ENCODE measurements at places on chromosomes 7 and 10. TPM values are rescaled to one million over a fixed set of nuclear protein-coding genes. Genes with fewer than 3 reads are reported as not detected.
A peak's percentile ranks its signal among the peaks of the same experiment; 100 is the strongest.

DNA sequence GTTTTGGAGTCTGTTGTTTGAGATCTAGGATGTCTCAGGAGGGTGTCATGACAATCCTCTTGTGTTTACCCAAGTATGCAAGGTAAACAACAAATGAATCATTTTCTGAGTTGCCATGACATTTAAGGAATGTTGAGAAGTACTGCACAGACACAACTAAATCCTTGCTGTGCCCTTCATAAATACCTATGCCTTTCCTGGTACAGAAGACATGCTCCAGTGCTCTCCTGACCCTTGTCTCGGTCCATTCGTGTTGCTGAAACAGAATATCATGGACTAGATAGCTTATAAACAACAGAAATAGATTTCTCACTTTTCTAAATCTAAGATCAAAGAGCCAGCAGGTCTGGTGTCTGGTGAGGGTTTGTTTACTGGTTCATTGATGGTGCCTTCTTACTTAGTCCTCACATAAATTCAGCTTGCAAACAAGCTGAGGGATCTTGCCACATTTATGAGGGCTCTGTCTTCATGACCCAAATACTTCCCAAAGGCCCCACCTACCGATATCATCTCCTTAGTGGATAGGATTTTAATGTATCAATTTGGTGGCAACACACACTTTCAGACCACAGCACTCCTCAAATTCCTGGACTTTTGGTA, 341.8 kb upstream of the SEMA3A start:
- DNase-seq = no peak

- DNase-seq = no peak
These were observed 22.8 kb downstream of the SLC25A40 start for GRCh38 chr7:87853237-87853864.

- no peak for DNase-seq
These were observed 11.2 kb downstream of the MNX1 start for GRCh38 chr7:156998988-156999957.

DNA sequence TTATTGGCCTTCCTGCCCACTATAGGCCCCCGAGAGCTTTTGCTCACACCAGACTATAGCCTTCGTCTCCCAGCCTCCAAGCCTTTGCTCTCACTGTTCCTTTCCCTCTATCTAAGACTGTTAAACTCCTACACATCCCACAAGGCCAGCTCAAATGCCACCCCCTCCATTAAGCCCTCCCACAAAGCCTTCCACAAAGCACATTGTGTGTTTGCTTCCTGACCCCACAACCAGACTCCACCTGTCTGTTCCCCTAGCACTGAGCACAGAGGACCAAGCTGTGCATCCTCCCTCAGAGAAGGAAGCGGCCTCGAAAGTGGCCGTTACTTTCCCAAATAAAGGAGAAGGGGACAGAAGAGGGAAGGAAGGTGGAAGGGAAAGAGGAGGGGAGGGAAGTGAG, 1.3 kb downstream of the LOXL4 start:
- no peak for DNase-seq

- no peak for DNase-seq
These were observed 10.4 kb downstream of the SYPL1 start for GRCh38 chr7:106101726-106102125.

DNA sequence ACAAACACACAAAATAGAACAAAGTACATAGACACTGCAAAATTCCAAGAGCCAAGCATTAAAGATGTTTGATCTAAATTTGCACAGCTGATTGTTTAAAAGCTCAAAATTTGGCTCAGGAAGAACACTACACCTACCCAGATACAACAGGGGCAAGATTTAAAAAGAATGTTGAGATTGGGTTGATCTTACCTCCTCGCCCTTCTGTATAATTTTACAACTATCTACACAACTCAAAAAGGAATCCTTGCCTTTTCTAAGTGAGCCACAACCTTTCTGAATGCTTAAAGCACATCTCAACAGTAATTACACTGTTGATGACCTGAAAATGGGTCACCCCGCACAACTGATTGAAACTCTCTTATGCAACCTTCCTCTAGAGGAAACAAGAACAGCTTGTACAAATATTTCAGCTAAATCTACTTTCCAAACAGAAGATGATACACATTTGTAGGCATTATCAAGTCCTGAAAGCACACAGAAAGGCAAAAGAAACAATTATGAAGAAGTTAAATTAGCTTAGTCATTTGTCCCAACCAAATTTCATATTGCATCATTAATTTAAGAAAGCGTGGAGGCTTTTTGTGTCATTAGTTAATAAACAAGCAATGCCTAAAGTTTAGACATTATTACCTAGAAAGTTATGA, 75.5 kb downstream of the UBE2H start:
- no peak for DNase-seq

DNA sequence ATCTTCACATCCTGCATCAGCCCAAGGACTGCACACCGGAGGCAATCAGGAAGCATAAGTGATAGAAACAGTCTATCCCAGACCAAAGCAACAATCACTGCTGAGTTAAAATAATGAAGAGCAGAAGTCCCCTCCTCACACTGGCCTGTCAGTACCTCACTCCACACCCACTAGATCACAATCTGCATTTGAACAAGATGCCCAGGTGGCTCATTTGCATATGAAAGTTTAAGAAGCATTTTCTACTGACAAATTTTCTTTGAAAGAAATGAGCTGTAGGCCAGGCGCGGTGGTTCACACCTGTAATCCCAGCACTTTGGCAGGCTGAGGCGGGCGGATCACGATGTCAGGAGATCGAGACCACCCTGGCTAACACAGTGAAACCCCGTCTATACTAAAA, 77.4 kb downstream of the CUL2 start:
- no peak for DNase-seq

GRCh38 chr7:41257660-41258059, 445.2 kb downstream of the INHBA start:
- no peak for DNase-seq

GRCh38 chr10:104449391-104449790, 95.8 kb downstream of the CFAP58 start:
- DNase-seq = no peak

The AOC1 gene
- polyA plus RNA-seq = not detected

DNA sequence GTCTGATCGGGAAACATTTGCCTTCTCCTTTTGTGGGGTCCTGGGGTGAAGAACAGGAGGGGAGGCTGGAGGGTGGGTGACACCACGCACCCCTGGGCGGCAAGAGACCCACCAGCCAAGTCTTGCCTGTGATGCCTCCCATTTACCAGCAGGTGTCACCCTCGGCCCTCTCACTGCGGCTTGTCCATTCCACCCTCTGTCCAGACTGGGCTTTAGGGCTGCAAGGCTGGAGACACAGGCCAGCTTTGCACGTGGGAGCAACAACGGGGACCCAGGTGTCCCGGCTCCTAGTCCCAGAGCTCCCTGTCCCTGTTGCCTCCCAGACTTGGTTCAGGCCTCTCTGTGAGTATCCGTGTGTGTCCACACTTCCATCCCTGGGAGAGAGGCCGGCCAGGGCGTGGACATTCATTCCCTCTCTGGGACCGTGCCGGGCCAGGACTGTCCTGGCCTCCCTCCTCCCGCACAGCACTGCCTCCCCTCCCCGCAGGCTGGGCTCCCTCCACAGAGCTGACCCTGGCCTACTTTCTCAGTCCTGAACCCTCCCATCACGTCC, 36.2 kb upstream of the GTF2IRD1 start:
- DNase-seq = peak; percentile 68

DNA sequence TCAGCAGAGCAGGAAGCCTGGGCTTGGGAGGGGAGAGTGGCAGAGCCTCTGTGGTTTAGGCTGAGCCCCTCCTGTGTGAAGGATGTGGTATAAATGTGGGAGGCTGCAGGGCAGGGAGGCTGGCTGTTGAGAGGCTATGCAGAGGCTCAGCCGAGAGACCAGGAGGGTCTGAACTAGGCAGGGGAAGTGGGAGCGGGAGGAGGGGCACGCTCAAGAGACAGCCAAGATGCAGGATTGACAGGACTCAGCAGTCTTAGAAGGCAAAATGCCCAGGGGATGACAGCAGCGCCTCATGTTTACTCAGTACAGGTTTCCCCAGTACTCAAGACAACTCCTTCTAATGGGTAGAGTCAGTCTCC, 24.3 kb downstream of the BTBD16 start:
- no peak for DNase-seq

DNA sequence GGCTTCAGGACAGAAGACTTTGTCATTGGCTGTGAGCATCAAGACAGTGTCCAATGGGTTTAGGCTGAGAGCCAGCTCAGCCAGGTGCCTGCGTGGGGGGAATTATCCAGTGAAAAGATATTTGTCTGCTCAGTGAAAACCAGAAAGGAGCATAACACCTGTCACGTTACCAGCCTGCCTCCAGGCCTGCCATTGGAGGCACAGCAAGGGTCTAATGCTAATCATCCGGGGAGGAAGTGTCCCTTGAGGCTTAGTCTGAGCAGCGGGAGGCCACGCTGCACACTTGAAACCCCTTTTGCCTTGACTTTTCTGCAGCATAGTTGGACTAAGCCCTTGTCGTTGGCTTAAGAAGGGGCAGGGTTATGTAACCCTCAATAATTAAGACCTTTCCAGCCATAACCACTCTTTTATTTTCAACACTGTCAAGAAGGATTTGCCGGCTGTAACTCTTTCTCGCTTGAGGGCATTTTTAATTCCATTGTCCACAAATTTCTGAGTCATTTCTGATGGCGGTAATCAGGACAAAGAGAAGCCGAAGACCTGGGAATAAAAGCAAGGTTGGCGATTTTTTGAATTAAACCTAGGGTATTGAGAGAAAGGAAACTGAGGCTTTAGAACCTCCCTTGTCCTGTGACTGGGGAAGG, 639.6 kb upstream of the FOXK1 start:
- no peak for DNase-seq

GRCh38 chr7:4712281-4713182, 30.4 kb downstream of the FOXK1 start:
- no peak for DNase-seq

The ENKUR gene
- 0.05 TPM for polyA plus RNA-seq

The PLAU gene
- 3.8 TPM for polyA plus RNA-seq

DNA sequence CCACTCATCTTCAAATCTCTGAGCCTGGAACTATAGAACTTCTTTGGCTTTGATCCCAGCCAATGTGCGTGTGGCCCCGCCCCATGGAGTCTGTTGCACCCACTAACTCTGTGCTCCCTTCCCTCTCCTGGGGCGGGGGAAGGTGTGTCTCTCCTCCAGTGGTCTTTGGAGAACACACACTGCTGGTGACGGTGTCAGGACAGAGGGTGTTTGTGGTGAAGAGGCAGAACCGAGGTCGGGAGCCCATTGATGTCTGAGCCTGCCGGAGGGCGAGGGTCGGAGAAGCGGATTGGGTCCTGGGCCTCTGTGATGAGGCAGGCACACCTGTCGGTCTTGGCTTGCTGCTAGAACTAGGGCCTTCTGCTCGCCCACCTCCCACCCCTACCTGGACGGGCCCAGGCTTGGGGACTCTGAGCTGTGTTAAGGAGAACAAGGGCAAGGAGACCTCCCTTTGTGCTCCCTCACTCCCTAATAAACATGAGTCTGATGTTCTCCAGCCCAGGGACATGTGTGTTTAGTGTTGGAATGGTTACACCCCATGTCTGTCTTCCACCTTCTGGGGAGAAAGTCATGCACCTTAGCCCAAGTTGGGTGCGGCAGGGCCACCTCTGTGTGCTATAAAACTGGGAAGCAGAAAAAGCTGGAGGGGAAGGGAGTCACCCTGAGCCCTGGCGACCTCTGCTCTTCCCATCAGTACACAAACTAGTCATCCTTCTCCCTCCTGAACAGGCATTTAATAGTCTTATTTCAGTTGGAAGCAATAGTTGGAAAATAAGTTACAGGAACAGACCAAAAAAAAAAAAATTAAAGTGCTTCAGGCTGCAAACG, 4.6 kb downstream of the TRAPPC14 start:
- no peak for DNase-seq

DNA sequence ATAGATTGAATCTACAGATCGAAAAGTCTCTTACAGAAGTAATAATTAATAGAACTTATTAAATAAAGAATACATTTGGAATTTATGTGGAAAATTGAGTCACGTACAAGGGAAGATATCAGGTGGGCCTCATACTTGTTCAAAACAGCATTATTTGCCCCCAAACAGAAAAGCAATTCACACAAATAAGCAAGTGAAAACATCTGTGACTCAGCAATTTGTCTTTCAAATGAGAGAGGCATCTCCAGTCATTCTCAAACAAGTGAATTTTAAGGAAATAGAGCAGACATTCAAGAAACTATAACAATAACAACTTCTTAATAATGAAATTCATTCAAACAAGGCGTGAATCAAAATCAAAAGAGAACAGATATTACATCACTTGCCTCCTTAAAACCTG, 50.1 kb downstream of the SEMA3A start:
- DNase-seq = no peak

- no peak for DNase-seq
These were observed 63.1 kb downstream of the PRR15 start for GRCh38 chr7:29626730-29627129.

The CPVL gene
- 1.6 TPM for polyA plus RNA-seq

The HTRA1 gene
- 11.5 TPM for polyA plus RNA-seq

GRCh38 chr7:134636008-134636449, 10.6 kb upstream of the BPGM start:
- no peak for DNase-seq

The JCAD gene
- polyA plus RNA-seq = 4.7 TPM

The PARP12 gene
- polyA plus RNA-seq = 6.9 TPM

The LIPN gene
- polyA plus RNA-seq = not detected

GRCh38 chr7:150736864-150737263, 354 bp upstream of the GIMAP5 start:
- no peak for DNase-seq

DNA sequence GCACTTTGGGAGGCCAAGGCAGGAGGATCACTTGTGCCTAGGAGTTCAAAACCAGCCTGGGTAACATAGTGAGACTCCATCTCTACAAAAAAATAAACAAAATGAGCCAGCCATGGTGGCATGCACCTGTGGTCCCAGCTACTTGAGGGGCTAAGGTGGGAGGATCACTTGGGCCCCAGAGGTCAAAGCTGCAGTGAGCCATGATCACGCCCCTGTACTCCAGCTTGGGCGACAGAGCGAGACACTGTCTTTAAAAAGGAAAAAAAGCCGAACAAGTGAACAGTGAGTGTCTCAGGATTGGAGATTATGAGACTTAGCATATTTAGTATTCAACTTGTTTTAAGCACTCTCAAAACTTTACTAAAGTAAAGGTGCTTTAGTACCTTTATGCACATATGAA, 28.1 kb downstream of the BLNK start:
- DNase-seq = no peak

Data from psoas muscle (tissue), 8 donors.